Right renal pelvis (tissue), 4 donors: ENCODE measurements at places on chromosomes 11 and 22. TPM values are rescaled to one million over a fixed set of nuclear protein-coding genes. Genes with fewer than 3 reads are reported as not detected.

DNA sequence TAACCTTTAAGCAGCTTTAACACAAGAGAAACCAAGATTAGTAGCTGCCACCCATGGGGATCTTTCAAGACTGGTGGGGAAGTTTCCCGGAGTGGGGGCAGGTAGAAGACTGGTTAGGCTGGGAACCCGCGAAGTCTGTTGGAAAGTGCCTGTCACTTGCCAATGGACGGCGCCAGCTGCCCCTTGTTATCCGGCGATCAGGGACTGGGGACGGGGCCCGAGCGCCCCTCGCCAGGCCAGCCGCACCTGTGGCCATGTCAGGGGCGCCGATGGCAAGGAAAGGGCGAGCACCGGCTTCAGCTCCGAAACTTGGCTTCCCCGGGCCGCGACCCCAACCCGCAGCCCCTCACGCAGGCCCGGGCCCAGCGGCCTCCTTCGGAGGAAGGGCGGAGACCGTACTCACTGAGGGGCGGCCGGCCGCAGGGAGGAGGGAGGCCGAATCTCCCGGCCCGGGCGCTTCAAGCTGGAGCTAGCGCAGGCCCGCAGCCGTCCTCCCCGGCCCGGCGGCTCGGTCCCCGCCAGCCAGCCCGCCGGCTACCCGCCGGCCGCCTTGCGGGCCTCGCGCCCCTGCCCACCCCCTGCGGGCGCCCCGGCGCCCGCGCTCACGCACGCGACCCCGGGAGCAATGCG lies 539 bp downstream of the EIF4ENIF1 start:
- DNase-seq, result no peak

SUSD2 gene
- 10.7 TPM for polyA plus RNA-seq

GRCh38 chr22:44244265-44244822 lies 63.6 kb downstream of the PARVG start:
- no peak for DNase-seq

GRCh38 chr11:71462726-71463125 lies 9.7 kb downstream of the NADSYN1 start:
- DNase-seq, result no peak

DNA sequence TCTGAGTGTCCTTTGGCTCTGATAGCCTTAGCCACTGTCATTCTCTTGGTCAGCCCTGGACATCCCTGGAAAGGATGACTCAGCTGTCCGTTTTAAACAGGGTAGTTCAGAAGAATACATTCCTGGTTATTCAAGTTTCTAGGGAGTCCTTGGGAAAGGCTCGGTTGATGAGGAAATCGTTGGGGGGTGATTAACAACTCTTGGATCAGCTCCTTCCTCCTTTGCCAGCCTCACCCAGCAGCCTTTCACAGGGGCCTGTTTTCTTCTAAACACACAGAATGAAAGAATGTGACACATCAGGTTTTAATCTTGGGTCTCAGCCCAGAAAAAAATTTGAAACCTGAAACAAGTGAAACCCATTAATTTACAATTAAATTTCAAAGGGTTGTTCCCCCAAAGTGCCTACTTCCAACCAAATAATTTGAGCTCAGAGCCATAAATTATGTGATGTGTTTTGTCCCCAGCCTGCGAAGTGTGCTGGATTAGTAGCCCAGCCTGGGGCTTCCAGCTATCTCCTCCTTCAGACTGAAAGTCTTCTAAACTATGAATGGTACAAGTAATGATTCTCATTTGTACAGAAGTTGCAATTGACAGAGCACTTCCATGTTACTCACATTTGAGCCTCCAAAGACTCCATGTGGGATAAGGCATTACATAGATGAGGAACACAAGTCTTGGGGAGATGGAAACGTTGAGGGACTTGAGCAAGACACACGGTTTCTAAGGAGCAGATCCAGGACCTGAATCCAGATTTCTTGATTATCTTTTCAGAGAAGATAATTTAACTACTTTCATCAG lies 19.3 kb upstream of the MRGPRX2 start:
- no peak for DNase-seq

- no peak for DNase-seq
These were observed 60.7 kb upstream of the ALKBH3 start for GRCh38 chr11:43819926-43820325.

ZDHHC8 gene
- polyA plus RNA-seq, result 45.1 TPM

DNA sequence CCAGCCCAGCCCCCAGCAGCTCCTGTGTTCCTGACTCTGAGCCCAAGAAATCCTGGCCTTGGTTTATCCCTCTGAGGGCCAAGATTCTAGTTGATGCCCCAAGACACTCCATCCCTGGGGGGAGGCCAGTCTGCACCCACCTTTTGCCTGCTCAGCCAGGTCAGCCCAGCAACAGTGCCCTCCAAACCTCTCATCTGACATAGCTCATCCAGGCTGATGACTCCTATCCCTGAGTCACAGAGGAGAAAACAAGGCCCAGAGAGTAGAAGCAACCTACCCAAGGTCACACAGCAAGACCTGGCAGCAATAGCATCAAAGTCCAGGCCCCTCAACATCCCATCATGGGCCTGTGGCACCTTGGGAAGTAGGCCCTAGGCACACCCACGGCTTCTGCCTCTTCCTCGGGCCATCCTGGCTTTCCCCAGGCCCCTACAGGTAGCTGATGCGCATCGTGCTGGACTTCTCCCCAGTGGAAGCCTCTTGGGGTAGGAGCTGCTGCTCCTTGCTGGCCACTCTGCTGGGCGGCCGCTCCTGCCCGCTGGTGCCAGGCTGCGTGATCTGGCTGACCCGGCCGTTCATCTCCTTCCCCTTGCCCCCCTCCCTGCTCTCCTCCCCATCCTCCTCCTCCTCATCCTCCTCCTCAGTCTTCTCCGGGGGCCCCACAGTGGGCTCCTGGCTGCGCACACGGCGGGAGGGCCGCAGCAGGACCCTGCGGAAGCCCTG lies 6.0 kb downstream of the SSTR3 start:
- DNase-seq, result no peak

GRCh38 chr11:121347813-121348212 lies 55.2 kb downstream of the SC5D start:
- no peak for DNase-seq

DNA sequence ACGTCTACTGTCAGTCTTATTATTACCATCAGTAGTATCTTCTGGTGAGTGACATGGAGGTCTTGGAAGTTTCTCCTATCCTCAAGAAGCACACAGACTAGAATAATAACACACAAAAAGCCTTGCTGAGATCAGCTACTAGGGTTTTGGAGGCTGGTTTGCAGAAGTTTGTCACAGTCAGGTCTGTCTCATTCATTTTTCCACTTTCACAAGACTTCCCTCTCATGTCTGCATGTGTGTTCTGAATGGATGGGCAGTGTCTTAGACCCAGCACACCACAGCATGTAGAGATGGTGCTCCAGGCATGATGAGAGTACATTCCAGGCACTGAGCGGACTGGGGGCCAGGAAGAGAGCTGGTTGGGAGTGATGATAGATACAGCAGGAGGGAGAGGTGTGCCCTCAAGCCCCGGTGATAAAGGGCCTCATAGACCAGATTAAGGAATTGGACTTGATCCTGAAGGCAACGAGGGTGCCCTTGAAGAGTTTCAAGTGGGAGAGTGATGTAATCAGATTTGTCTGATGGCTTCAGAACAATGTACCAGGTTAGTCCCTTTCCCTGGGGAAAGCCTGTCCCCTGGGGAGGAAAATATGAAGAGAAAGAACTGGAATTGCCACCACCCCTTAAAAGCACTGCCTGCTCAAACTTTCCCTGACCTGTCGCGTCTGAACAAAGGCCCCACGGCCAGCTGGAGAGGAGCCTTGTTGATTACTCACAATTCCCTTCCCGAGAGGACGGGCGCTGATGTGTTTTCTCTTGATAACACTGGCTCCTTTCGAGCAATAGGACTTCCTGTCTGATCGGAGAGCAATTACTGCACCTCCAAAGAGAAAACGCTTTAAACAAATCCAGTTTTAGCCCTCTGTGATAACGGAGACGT lies 45.1 kb upstream of the LMO2 start:
- no peak for DNase-seq

- DNase-seq, result no peak
These were observed 40.3 kb upstream of the TSKU start for GRCh38 chr11:76742902-76743301.

P4HA3 gene
- 0.62 TPM for polyA plus RNA-seq

PLEKHB1 gene
- 16.8 TPM for polyA plus RNA-seq

C11orf52 gene
- 11.4 TPM for polyA plus RNA-seq

DNA sequence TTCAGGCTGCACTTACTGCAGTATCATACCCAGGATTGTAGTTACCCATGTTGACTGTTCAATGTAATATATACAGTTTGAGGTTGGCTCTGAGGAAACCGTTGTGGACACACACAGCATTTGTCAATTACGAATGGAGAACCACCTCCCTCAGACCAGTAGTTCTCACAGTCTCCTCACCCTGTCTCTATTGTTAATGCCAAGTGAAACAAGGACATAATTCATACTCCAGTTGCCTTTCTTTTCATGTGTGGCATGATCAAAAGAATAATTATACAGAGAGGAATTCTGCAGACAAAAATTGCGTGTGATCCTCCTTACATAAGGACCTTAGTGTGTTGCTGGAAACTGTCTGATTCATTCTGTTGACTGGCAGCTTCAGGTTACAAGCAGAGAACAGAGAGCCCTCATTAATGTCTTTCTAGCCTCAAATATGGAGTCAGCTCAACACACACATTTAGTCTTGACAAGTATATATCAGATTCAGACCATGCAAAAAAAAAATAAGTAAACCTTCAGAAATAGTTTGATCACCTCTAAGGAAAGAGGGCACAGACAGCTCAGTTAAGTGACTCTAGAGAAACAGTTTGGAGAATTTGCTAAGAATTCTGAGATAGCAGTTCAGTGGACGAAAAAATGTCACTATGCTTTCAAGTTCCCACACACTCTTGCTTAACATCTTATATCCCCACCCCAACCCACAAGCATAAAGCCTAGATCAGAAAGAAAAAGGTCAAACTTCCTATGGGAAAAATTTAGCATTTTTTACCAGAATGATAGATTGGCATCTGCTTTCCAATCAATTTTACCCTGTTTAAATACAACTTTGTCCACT lies 96.1 kb downstream of the MAML2 start:
- no peak for DNase-seq

SCN2B gene
- 4.7 TPM for polyA plus RNA-seq

DNA sequence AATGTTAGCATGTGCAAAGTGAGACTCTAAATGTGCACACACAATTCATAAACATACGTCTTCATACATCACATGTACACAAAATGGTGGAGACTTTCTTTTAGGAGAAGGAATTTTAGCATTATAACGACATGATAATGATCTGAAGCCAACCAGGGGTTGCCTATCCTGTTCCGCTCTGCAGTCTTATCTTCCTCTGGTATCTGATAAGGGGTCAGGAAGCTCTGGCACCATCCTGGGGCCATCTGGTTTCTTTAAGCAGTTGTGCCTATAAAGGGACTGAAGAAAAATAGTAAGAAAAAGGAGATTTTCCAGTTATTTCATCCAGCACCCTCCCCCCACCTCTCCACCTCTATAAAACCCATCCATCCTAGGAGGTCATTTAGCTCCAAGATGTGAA lies 5.8 kb upstream of the NUP50 start:
- no peak for DNase-seq

MIAT gene
- polyA plus RNA-seq, result 0.28 TPM

- no peak for DNase-seq
These were observed 14.4 kb upstream of the LRP5 start for GRCh38 chr11:68297812-68298658.

SCUBE1 gene
- polyA plus RNA-seq, result 8.7 TPM

OR51B5 gene
- 0.56 TPM for polyA plus RNA-seq

GRCh38 chr22:26981541-26981940 lies 324.2 kb downstream of the MIAT start:
- DNase-seq, result no peak

DNA sequence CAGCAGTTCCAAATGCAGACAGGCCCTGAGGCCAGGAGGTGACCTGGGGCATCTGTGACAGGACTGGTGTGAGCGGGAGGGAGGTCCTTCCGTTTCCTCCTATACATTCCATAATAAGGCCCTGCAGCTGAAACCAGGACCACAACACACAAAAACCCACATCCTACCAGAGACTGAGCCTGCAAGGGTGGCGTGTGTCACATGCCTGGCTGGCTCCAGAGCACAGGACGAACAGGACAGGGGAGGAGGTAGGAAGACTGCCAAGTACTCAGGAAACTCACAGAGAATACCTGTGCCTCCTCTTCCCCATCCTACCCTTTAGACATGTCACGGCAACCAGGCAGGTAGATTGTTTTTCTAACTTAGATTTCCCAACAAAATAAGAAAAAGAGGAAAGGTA lies 103.9 kb downstream of the ARL14EP start:
- no peak for DNase-seq

GRCh38 chr11:20912922-20913512 lies 243.6 kb downstream of the NELL1 start:
- DNase-seq, result no peak

DNA sequence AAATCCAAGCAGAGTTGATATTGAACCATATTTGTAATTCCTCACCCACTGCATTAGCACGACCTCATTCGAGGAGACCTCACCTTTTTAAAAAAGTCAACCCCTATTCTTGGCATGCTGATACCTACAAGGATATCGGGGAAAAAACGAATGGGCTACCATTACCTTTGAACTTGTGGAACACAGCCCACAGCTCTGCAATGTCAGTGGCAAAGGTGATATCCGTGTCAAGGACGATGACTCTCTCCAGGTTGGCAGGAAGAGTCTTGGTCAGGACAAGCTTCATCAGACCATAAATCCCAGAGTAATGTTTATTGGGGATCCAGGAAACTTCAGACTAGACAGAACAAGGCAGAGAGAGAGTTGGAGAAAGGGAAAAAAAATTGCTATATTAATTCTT lies 355.6 kb downstream of the LARGE1 start:
- no peak for DNase-seq

SLC17A6 gene
- not detected for polyA plus RNA-seq

ADM2 gene
- 6.8 TPM for polyA plus RNA-seq

- DNase-seq, result no peak
These were observed 35.0 kb downstream of the TIMP3 start for GRCh38 chr22:32836280-32837123.

DNA sequence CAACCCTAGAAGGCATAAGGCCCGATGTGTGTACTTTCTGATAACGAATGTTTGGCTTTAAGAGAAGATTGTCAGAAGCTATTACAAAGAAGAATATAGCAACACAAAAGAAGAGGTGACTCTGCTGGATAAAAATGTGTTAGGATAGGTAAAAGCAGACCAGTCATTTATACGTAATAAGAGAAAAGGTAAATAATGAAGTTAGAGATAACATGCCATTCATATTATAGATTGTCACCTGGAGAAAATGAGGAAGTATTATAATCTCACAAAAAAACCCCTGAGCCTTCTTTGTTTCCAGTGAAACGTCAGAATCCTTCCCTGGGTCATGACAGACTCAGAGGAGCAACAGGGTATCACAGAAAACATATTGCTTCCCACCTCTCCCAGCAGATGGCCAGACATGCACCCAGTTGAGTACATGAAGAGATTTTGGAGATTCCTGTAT lies 36.1 kb downstream of the PPFIA1 start:
- no peak for DNase-seq

MYBPC3 gene
- polyA plus RNA-seq, result 0.13 TPM

- DNase-seq, result no peak
These were observed 24.1 kb downstream of the MYEOV start for GRCh38 chr11:69318093-69318420.

SERPING1 gene
- polyA plus RNA-seq, result 178 TPM

DNA sequence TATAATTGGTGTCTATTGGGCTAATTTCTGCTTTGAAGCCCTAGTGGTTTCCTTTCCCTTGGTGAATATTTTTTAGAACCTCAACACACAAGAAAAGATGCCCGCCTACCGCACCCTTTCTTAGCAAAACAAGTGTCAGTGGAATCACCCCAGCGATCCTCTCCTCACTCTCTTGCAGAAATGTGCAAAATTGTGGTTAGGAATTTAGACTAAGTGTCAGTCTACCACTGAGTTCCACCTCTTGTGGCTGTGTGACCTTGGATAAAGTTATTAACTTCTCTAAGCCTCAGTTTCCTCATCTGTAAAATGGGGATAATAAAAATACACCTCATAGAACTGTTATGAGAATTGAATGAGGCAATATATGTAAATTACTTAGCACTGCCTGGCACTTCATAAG lies 5.3 kb upstream of the JAML start:
- no peak for DNase-seq
